Activated CD4-positive, alpha-beta T cell treated with anti-CD3 and anti-CD28 coated beads, Interleukin-2, amount 50 U/mL, for 48 hours (primary cell): ENCODE measurements at places on chromosomes 11 and 22.

DNA sequence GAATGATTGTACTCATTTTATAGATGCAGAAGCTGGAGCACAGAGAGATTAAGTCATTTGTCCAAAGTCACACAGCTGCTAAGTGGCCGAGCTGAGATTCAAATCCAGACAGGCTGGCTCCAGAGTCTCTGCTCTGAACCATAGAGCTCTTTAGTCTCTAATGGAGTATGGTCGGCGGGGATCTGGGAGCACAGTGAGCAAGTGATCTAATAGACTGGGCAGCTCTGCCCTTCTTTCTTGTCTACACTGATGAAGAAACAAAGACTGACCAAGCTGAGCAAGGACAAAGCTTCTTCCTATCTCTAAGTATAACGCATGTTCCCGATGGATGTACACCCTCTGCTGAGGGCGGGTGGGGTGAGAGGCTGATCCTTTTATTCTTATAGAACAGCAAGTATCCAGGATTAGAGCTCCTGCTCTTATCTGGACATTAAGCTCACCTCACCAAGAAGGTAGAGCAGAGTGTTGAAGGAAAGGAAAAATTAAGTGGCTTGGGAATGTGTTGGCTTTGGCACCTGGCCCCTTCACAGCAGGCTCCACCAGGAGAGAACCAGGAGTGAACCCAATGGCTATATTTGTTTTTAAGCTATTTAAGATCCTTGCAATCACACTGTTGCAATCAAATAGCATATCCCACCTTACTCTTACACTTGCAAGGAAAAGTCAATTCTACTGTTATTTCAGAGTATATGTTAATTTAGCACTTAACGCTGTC lies 68.7 kb downstream of the ETS1 start:
- no peak for DNase-seq

GRCh38 chr11:104275992-104276391 lies 112.0 kb upstream of the PDGFD start:
- no peak for DNase-seq

GRCh38 chr11:104442321-104442720 lies 278.4 kb upstream of the PDGFD start:
- DNase-seq: no peak

- DNase-seq: no peak
Observed at GRCh38 chr11:87460279-87460678, 422.5 kb downstream of the TMEM135 start.

DNA sequence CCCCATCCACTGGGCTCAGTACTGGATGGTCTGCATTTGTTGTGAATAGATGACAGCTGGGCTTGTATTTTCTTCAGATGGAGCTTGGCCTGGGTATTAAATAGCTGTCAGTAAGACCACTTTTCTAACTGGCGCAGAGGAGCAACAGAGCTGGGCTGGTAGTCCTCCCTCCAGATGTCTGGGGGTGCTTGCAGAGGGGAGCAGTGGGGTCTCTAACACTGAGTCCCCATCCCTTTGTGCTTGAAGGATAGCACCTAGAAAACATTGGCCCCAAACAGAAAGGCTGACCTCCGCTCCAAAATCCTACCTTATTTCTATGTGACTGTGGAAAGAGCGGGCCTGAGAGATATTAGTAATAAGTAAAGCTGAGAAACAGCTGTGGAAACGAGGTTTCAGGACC lies 131.6 kb upstream of the E2F8 start:
- no peak for DNase-seq

GRCh38 chr22:20650294-20651207 lies 123.4 kb upstream of the SERPIND1 start:
- no peak for DNase-seq

DNA sequence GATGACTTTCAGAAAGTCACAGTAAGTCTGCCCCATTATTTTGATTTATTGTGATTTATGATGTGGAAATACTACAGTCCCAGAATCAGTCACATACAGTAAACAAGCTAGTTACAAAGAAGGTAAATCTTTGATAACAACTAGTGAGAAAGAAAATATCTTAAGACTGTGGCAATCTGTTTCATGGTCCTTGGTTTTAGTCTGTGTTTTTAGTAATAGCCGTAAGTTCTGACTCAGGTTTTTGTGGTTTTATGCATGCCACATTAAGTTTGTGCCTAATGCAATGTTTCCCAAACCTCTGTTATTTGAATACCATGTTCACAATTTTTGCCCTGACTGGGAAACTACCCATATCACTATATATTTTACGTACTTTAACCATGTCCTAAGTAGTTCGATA lies 6.7 kb downstream of the CEP295 start:
- DNase-seq: no peak

- no peak for DNase-seq
Observed at GRCh38 chr11:68009391-68010089, 587 bp upstream of the ALDH3B1 start.

DNA sequence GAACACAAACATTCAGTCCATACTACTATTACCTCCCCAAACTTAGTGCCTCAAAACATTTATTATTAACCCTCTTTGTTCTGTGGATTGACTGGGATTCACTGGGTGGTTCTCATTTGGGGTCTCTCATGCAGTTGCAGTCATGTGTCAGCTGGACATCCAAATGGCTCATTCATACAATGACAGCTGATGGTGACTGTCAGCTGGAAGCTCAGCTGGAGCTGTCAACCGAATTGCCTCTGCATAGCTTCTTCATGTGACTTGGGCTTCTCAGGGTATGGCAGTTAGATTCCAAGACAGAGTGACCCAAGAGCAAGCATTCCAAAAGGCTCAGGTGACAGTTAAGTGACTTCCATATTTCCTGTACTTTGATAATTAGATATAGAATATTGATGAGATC lies 85.2 kb downstream of the CCDC34 start:
- no peak for DNase-seq

DNA sequence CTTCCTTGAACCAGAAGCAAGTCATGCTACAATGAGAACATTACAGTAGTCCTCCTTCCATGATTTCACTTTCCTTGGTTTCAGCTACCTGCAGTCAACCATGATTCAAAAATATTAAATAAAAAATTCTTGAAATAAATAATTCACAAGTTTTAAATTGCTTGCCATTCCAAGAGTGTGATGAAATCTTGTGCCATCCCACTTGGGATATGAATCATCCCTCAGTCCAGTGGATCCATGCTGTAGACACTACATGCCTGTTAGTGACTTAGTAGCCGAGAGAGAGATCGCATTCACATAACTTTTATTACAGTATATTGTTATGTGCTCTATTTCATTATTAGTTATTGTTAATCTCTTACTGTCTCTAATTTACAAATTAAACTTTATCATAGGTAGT lies 6.0 kb downstream of the HOATZ start:
- no peak for DNase-seq

DNA sequence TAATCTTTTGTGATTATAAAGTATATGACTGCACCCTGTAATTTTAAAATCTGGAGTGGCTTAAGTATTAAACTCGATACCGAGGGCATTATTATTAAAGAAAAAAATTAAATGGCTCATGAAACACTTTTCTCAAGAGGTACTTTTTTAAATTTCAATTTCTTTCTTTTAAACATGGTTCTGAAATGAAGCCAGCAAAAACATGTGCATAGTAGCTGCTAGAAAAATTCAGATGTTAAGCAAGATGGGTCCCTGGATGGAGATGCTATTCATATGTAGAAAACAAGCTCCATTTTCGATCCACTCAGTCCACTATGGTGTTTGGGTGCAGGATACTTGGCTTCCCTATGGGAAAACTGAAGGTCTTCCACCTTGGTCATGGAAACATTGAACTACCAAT lies 189.5 kb downstream of the PGR start:
- DNase-seq: no peak

DNA sequence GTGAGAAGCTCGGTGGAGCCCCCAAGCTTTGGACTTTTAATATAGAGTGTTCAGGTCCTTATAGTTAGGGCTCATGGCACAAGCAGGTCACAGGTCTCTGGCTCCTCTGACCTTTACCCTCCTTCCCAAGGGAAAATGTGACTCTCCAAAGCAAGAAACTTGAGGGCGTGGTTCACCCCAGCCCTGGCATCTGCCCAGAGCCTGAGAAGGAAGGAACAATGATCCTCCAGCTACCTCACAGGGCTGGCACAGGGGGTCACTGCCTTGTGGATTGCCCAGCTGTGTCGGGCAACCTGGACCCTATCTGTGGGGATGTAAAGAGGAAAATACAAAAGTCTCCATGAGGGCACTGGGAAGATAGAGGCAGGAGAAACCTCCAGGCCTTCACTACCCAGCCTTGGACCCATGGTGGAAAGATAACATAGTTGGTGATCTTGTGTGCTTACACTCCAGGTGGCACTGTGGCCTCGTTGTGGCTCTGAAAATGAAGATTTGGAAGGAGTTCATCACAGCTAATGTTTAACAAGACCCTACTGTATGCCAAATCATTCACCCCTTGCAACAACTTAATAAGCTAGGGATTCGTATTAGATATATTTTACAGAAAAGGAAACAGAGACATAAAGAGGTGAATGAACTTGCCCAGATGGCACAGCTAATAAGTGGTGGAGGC lies 3.8 kb upstream of the ZNF195 start:
- DNase-seq: no peak

DNA sequence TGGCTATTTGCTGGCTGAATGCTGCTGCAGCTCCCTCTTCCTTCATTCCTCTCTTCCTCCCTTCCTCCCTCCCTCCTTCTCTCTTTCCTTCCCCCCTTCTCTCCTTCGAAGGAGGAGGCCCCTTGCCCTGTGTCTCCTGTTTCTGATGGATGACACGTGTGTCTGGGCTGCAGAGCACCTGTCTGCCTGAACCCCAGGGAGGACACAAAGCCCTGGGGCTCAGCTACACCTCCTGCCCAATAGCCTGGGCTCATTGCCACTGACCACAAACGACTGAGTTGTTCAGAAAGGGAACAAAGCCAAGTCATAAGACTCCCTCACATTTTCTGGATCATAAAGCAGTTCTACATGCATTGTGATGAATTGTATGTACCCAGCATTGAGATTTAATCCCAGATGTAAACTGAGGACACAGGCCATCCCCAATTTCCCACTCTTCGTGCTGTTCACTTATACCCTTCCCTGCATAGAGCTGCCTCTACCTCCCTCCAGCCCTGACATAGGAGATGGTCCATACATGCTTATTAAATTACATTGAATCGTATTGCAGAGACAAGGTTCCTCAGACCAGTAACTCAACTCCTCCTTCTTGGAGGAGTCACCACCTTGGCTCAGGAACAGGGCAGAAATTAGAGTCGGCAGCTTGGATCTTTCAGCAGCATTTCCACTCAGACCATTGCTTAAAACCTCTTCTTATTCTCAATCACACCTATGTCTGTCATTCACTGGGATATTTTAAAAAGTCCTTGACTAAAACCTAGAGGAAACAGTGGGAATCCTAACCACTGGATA lies 1.2 kb downstream of the CSRP3 start:
- DNase-seq: no peak

DNA sequence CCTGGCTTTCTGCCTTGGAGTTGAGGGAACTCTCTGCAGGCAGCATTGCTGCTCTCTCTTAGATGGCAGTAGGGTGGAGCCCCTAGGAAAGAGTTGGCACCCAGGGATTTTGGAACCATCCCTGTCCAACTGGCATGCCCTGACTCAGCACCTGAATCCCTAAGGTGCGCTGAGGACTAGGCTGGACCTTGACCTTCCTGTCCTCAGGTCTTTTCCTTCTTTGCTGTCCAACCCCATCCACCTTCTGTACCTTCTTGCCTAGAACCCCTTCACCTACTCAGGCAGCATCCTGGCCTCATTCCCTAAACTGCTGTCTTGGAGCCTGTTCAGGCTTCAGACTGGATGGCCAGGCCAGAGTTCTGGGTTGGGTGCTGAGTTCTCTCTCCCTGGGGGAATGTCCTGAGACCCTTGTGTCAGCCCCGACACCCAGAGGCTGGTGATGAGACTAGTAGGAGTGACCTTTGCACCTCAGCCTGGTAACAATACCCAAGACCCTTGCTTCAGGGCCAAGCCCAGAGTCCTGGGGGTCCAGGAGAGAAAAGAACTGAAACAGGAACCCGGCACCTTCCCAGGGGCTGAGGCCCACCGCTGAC lies 2.5 kb upstream of the POLD4 start:
- DNase-seq: no peak

GRCh38 chr11:47860536-47860935 lies 12.4 kb upstream of the NUP160 start:
- DNase-seq: no peak

DNA sequence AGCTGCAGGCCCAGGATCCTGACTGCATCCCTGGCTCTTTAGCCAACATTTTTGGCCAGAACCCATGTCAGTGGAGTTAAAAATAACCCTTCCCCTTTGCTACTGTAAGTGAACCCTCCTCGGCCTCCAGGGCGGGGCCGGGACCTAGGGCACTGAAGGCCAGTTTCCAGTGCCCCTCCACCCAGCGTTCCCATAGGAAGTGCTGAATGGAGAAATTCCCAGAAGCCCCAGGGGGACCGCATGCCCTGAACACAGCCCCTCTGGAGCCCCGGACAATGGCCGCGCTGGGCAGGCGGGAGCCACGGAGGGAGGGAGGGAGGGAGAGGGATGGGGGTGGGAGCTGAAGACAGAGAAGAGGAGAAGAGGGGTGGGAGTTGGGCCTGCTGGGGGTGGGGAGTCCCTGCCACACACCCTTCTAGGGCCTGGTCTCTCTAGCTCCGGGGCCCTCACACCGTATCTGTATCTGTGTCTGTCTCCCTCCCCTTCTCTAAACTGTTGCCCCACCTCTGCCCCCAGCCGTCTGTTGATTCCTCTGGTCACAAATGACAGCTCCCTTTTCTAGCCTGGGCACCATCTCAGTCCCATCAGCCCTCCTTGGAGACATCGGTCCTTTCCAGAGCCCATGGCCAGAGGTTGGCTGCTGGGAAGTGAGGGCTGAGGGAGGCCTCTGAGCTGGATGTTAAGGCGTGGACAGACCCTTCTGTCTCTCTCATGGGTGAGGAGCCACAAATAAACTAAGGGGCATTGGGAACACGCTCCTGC lies 10.9 kb downstream of the PDGFB start:
- no peak for DNase-seq

GRCh38 chr11:69372589-69373250 lies 78.8 kb downstream of the MYEOV start:
- DNase-seq: no peak

GRCh38 chr11:102994105-102994504 lies 38.6 kb upstream of the MMP13 start:
- DNase-seq: no peak

DNA sequence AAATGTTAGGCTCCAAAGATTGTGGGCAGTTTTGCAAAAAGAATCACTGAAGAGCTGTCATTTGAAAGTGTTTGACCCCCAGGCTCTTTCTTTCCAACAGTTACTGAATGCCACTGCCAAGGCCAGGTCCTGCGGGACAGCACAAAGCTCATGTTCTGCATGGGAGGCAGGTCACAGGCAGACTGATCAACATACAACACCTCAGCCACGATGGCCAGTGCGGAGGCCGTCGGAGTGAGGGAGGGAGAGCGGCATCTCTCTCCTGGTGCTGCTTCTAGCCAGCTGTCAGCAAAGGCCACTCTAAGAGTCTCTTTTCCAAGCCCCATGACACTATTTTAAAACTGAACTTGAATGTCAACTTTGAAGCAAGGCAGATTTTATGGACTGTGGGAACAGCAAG lies 49.9 kb downstream of the ARFGAP3 start:
- DNase-seq: no peak

- no peak for DNase-seq
Observed at GRCh38 chr11:78549624-78550409, 24.8 kb downstream of the NARS2 start.
